ENCODE measurements at places on chromosomes 3 and 15.

DNA sequence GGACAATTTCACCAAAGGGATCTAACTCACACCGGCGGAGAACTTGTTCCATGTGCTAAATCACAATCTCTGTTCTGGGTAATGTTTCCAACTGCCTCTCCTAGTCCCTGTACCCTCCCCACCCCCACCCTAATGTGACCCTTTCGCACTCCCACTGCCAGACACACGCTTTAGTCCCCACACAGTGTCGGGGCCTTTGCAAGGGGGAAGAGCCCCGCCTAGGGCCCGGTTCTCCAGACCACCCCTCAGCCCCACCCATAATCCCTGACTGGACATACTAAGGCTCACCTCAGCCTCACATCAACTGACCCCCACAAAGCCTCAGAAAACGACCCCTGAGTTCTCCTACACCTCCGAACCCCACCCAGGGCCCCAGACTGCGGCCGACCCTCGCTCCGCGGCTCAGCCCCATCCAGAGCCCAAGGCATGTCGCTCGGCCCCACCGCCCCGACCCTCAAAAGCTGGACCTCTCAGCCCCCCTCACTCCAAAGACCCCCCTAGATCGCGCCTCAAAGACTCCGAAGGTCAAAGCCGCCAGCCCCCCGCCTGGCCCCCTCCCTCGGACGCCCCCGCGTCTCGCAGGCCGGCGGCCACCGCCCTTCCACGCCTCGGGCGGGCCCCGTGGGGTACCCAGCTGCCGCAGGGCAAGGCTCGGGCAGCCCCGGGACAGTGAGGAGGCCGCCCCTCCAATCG is 72.0 kb upstream of the MAP4 start:
- peak overlapping the region; percentile 65 for H3K27ac ChIP-seq
- H3K36me3 ChIP-seq: no peaks in the 10 kb centered on the region
- no peak for DNase-seq
- H3K4me3 ChIP-seq: peak overlapping the region; percentile 99
- H3K27me3 ChIP-seq: peaks cover 4% of the 10 kb centered on the region

- no peaks in the 10 kb centered on the region for H3K27me3 ChIP-seq
- peaks cover 6% of the 10 kb centered on the region for H3K4me1 ChIP-seq
- no peaks in the 10 kb centered on the region for H3K36me3 ChIP-seq
- DNase-seq: no peak
- no peak overlapping the region for H3K27ac ChIP-seq
These were observed 24.0 kb downstream of the GOLIM4 start for GRCh38 chr3:168071591-168072322.

DNA sequence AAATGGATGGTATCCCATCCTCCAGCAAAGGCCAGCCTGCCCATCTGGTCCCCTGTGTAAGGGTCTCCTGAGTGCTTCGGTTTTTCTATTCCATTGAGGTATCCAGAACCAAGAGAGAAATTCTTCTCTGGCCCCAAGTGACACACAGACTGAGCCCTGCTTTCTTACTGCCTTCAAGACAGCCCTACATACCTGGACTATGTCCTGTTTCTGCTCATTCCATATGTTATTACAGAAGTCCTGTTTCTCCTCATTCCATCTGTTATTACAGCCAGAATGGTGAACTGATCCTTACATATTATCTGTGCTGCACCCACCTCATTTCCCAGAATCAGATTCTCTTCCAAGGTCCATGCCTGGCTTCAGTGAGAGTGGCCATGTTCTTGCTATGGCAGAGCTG is 115.2 kb downstream of the DCLK3 start:
- no peaks in the 10 kb centered on the region for H3K36me3 ChIP-seq
- no peaks in the 10 kb centered on the region for H3K4me1 ChIP-seq
- no peaks in the 10 kb centered on the region for H3K27me3 ChIP-seq
- H3K4me3 ChIP-seq: no peak overlapping the region

DNA sequence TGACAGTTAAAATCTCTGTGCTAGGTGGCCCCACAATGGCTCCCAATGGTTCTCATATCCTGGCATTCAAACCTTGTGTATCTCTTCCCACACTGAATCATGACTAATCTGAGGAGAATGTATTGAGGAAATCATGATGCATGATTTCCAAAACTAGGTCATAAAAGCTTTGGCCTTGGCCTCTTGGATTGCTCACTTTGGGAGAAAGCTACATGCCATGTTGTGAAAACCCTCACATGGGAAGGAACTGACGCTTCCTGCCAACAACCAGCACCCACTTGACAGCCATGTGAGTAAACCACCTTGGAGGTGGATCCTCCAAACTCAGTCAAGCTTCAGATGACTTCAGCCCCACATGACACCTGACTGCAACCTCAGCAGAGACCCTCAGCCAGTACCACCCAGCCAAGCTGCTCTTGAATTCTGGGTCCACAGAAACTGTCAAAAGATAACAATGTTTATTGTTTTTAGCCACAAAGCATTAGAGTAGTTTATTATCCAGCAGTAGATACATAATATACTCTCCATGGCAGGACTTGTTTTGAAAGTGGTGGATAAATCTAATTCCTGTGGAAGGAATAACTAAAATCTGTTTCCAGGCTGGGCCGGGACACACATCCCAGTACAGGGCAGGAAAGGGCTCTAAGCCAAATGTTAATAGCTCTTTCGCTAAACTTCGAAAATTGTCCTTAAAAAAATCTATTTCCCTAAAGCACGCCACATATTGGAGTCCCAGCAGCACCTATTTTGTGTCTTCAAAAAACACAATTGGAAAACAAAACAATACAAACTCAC is 1.0 kb upstream of the ZNF620 start:
- no peaks in the 10 kb centered on the region for H3K36me3 ChIP-seq
- H3K27ac ChIP-seq: peak overlapping the region; percentile 42
- H3K4me1 ChIP-seq: peaks cover 12% of the 10 kb centered on the region
- H3K4me3 ChIP-seq: peak overlapping the region; percentile 94
